ENCODE measurements at places on chromosomes 2 and 18.

- DNase-seq: no peak
Measured at GRCh38 chr2:172096626-172097547, 5.8 kb downstream of the DLX2 start.

GRCh38 chr18:32358075-32358474 lies 112.6 kb downstream of the GAREM1 start:
- no peak for DNase-seq

DNA sequence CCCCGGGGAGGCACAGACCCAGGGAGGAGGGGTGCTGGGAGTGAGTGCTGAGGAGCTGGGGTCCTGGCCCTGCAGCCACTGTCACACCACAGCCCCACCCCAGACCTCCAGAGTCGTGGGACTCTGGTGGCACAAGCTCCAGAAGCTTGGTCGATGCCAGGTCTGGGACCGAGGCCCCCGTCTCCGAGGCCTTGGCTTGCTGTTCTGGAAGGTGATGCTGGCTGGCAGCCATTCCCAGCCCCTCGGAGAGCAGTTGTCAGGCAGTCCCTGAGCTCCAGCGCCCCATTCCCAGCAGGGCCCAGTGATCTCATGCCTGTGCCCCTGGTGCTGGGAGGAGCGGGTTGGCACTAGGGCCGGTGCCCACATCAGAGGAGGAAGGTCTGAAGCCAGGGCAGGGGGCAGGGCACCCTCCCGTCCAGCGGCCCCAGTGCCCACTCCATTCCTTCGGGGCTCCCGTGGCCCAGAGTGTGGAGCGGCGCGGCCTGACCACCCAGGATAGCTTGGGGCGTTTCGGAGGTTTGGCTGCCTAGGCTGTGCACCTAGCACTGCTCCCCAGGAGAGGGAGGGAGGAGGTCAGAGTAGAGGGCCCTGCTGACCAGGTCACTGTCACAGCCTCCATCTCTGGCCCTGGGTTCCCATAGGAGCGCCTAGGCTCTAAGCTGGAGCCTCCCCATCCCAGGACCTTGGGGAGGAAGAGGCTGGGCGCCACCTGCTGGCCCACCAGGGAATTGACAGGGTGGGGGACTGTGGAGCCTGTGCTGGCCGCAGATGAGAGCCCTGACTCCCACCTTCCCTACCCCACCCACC lies 16.8 kb upstream of the ALPI start:
- DNase-seq: no peak

DNA sequence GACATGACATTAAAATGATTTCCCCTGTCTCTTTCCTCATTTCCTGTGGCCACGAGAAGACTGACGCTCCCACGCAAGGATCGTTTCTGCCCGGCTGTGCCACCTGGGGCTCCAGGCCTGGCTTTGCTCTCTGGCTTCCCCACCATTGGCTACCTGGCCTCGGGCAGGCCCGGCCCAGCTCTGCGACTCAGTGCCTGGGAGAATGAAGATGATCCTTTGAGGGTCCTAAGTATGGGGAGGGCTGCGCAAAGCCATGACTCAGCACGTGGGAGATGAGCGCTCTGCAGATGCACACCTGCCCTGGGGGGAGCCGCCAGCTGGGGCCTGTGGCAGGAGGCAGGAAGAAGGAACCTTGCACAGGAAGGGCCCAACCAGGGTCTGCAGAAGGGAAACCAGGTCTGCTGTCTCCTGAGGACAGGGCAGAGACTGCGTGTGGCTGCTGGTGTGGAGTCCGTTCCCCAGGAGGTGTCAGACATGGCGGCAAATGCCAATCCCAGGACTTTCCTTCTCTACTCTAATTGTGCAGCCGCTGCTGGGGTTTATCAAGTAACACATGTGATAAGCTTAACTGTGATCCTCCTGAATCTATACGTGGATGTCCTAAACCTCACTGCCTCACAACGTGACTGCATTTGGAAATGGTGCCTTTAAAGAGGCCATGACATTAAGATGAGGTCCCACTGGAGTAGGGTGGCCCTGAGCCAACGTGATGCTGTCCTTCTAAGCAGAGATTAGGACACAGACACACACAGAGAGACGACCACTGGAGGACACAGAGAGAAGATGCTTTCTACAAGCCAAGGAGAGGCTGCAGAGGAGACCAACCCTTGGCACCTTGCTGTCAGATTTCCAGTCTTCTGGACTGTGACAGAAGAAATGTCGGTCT lies 32.9 kb downstream of the MBP start:
- no peak for DNase-seq

DNA sequence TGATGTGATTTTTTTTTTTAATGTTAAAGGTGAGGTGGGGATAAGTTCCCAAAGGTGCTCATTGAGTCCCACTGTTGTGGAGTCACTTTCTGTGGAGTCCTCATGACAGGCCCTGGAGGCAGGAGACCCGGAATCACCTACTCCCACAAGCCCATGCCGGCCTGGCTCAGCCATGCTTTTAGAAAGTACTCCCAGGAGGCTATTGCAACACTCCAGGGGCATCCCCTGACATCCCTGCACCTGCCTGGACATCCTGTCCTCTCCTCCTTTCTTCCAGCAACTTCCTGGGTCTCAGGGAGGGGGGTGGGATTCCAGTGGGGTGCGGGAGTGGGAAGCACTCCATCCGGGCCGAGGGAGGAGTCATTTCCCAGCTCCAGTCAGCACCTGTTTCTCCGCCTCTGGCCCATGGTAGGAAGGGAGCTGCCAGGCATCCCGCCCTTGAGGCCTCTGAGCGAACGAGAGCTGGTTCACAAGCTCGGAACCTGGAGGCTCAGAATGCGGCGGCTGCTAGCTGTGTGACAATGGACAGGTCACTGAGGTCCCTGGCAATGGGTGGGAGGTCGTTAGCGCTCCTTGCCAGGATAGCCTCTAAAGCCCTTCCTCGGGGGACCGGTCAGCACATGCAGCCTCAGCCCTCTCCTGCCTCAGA lies 163.9 kb upstream of the ID2 start:
- no peak for DNase-seq

DNA sequence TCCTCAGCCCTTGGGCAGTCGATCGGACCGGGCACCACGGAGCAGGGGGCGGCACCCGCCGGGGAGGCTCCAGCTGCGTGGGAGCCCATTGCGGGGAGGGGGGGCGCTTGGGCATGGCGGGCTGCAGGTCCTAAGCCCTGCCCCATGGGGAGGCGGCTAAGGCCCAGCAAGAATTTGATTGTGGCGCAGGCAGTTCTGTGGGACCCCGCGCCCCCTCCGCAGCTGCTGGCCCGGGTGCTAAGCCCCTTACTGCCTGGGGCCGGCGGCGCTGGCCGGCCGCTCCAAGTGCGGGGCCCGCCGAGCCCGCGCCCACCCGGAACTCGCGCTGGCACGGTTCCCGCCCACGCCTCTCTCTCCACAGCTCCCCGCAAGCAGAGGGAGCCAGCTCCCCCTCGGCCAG lies 18.4 kb downstream of the ZSCAN30 start:
- no peak for DNase-seq

- DNase-seq: no peak
Measured at GRCh38 chr2:192126426-192126825, 68.3 kb downstream of the TMEFF2 start.

GRCh38 chr2:7004636-7005035 lies 87.4 kb downstream of the RNF144A start:
- DNase-seq: no peak

GRCh38 chr2:50065835-50066234 lies 911.5 kb upstream of the FSHR start:
- no peak for DNase-seq

DNA sequence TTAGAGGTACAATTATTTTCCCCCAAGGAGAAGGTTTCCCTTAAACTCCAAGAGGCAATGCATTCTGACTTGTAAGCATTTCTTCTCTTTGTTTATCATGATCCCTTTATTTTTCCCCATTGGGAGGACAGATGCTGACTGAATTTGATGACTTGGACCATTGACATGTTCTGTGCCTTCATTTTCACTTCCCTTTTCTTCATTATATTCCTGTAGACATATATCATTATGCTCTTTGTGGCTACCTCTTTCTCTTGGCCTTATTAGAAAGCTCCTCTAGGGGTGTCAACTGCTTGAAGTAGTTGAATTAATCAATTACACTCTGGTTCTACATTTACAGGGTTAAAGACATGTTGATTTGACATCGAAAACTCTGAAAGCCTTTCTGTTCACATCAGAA lies 330.0 kb upstream of the DCC start:
- no peak for DNase-seq

DNA sequence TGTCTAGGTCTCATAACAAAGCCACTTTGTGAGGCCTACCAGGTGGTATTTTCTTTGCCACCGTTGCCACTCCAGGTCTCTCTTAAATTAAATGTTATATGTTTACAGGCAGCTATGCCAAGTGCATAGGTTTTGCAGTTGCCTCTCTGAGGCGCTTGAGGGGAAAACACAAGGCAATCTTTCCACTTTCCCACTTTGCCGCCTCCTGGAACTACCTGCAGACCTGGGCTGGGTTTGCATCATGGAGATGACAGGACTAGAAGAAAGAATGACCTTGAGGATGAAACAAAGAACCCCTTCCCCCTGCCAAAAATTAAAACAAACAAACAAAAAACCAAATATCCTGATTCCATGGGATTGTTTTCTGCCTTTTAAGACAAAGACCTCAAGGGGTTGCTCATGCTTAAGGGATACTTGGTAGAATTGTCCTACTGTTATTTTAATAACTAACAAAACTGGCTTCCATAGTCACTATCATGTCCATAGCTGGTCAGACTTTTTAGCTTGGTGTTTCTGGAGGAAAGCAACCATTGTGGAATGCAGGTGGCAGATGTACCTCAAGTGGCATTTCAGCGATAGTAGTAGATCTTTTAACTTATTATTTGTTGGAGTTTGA lies 159.9 kb downstream of the PRPF40A start:
- DNase-seq: peak; percentile 4

DNA sequence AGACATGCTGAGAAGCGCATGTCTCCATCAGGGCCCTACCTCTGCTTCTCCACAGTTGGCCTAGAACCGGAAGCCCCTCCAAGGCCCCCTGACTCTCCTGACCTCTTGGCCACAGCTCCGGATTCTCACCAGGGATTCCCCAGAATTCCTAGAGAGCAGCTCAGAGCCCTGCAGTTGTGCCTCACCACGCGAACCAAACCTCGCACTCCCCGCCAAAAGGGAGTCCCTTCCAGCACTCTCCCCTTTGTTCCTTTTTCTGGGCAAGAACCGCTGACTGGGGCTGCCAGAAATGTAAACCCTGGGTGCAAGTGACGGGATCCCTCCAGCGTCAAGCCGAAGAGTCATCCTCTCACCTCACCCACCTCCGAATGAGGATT lies 36.7 kb downstream of the AFF3 start:
- DNase-seq: no peak

DNA sequence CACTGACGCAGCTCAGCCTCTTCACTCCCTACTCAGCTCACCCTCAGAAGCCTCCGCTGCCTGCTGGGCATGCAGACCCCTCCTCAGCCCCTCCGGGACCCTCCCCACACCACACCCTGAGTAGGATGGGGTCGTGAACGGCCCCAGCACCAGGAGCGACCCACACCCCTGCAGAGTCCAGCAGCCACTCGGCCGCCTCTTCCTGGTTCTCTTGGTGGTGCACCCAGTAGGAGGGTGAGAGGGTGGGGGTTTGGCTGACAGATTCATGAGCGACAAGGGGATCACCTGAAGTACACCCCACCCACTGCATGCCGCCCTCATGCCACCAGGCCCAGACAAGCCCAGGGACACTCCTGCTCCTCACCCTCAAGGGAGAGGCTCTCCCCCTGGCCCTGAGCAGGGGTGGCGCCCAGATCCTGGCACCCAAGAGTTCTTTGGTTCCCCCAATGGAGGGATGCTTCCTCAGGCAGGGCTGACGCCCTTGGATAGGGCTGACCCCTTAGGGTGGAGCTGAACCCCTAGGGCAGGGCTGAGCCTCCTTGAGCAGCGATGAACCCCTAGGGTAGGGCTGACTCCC lies 76.6 kb upstream of the GPC1 start:
- DNase-seq: no peak

GRCh38 chr18:25305584-25305983 lies 46.4 kb downstream of the ZNF521 start:
- DNase-seq: no peak

- DNase-seq: no peak
Measured at GRCh38 chr2:187586011-187586641, 31.9 kb upstream of the TFPI start.

- DNase-seq: peak; percentile 7
Measured at GRCh38 chr2:84495539-84496146, 20.7 kb upstream of the DNAH6 start.

DNA sequence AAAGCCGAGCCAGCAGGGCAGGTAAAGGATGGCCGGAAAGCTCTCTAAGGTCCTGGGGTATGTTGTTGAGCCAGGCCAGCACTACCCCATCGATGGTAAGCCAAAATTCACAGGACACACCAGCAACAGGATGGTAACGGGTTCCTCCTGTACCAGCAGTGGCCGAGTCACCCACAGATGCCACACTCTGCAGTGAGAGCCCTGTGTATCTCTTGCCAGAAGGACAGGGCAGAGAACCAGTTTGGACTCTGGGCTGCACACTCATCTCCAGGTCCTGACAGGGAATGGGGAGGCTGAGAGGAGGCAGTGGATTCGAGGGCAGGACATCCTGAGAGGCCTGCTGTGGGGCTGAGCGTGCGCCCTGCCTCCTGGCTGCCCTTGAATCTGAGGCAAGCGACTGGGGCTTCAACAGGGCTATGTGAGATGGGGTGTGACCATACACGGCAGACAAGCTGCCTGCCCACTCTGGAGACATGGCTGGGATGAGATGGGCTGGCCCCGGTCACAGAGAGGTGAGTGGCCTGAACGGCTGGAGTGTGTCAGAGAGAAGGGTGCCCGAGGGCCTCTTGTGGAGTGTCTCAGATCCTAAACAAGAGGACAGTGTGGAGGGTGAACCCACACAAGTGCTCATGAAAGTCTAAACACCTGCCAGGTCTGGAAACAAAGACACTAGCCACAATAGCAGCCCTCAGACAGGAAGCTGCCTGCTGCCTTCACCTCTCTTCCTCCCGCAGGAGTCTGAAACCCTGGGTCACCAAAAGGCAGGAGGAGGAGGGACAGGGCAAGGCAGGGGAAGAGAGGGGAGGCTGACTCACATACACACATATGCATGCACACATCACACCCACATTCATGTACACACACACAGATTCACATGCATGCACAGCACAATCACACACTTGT lies 182.3 kb downstream of the LOXHD1 start:
- DNase-seq: peak; percentile 68

All from NCI-H2029 treated with DMSO at 0.1 percent for 48 hours (cell line).